ENCODE measurements at places on chromosomes 5 and 9.

GRCh38 chr9:128061275-128061960 is 5.7 kb downstream of the NAIF1 start:
- no peak for DNase-seq

GRCh38 chr5:96172436-96172835 is 210.8 kb upstream of the ELL2 start:
- DNase-seq, result no peak

- DNase-seq, result no peak
Observed at GRCh38 chr9:18352711-18353110, 121.2 kb upstream of the ADAMTSL1 start.

- no peak for DNase-seq
Observed at GRCh38 chr5:80797428-80798024, 142.7 kb upstream of the DHFR start.

- DNase-seq, result no peak
Observed at GRCh38 chr5:110343616-110344015, 382.9 kb downstream of the TMEM232 start.

- DNase-seq, result no peak
Observed at GRCh38 chr5:151107738-151108520, 27.1 kb upstream of the TNIP1 start.

- no peak for DNase-seq
Observed at GRCh38 chr9:98164912-98165311, 27.5 kb downstream of the CORO2A start.

DNA sequence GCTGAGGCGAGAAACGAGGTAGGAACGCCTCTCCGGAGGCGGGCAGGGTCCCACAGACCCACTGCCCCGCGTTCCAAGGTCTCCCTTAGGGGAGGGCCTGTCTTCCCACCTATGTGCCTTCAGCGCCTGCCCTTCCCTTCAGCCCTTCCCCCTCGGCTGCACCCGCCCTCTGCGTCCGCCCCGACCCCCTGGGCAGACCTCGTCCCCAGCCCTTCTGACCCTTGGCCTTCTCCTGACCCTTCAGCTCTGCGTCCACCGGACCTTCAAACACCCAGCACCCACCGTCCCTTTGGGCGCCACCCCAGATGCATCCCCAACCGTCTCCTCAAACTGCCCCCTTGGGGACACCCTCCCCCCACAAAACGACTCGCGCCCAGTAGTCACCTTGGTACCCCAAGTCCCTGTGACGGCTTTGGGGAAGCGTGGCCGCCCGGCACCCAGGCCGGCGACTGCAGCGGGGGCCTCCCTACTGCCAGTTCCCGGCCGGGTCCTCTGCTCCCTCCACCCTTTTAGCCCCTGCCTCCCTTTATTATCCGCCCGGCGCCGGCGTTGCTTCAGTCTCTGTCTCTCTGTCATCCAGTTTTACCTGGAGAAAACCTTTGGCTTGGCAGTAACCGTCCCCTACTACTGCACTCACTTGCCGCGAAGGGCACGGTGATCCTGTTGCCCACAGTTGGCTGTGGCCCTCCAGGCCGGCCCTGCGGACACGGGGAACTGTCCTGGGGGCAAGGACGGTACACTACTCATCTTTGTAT is 421 bp downstream of the RUSC2 start:
- DNase-seq, result no peak

DNA sequence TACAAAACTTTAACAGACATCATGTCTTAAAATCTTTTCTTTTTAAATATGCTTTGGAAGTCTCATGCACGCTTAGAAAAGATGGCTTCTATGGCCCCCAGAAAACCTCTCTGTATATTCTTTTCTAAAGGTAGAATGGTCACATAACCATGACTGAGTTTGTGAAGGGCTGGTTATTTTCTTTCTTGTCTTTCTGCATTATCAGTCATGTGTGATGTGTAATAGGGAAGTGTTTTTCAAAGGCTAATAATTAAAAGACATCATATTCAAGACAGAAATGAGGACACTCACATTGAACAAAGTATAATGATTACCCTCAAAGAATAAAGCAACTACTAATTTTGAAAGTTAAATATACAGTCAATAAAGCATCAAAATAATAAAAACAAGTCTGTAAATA is 253.4 kb downstream of the TRPM3 start:
- DNase-seq, result no peak

DNA sequence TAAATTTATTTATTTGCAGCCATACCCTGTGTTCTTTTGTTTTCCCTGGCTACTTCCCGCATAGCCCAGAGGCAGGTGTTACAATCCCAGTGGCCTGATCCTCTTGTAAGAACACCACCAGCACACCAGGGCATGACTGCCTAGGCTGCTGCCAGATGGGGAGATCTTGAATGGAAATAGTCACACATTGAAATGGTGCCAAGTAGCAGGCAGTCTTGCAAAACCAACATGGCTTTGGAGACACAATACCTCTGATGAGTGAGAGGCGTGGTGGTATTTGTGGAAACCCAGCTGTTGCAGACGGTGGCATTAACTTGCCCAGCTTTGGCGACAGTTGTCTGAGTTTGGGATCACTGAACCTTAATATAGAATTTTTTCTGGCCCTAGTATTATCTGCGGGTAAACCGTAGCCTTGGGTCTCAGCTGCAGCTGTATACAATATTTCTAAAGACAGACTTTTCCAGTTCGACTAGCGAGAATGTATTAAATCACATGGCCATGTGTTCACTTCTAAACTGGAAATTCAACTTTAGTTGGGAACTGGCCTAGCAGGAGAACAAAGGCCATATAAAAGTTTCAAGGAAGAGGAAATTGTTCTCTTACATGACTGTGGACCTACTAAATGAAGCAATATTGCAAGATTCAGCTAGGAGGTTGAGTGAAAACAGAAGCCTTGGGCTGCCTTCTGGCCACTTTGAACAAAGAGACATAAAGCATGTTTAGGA is 277.0 kb downstream of the SMARCA2 start:
- DNase-seq, result no peak

- no peak for DNase-seq
Observed at GRCh38 chr9:115739096-115739875, 414.3 kb upstream of the PAPPA start.

DNA sequence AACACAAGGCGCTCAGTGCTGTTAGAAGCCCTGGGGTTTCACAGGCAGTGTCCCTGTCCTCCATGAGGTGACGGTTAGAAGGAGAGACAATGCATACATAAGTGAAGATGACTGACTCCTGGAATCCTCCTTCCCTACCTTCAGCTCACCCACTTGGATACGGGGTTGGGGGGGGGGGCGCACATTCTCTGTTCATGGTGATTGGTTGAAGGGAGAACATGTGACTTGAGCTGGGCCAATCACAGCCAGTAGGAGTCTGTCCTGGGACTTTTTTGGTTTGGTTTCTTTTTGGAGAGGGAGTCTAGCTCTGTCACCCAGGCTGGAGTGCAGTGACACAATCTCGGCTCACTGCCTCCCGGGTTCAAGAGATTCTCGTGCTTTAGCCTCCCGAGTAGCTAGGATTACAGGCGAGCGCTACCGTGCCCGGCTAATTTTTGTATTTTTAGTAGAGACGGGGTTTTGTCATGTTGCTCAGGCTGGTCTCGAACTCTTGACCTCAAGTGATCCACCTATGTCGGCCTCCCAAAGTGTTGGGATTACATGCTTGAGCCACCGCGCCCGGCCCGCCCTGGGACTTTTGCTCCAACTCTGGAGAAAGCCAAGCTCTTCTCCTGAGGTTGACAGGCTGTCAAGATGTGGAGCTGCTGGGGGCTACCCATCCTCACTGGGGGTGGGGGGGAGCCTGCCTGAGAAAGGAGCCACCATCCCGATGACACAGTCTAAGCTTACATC is 30.8 kb downstream of the SH3PXD2B start:
- DNase-seq, result no peak

- DNase-seq, result no peak
Observed at GRCh38 chr9:10873999-10874398, 261.2 kb upstream of the PTPRD start.

DNA sequence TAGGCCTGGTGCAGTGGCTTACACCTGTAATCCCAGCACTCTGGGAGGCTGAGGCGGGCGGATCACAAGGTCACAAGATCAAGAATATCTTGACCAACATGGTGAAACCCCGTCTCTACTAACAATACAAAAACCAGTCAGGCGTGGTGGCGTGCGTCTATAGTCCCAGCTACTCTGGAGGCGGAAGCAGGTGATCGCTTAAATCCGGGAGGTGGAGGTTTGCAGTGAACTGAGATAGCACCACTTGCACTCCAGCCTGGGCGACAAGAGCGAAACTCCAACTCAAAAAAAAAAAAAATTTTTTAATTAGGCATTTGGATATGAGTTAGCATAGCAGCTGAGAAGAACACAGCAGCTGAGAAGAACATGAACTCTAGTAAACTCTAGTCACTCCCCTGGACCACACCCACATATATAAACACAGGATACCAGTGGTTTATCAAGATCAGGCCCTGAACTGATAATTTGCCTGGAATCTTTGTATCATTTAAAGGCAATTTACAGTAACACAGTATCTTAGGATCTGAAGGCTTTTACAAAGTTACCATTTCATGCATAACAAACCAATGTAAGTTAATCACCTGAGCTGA is 4.6 kb upstream of the UGCG start:
- DNase-seq, result peak; percentile 14

Measured in CD4-positive, alpha-beta T cell (primary cell).